ENCODE measurements at places on chromosomes 13 and 19.

DNA sequence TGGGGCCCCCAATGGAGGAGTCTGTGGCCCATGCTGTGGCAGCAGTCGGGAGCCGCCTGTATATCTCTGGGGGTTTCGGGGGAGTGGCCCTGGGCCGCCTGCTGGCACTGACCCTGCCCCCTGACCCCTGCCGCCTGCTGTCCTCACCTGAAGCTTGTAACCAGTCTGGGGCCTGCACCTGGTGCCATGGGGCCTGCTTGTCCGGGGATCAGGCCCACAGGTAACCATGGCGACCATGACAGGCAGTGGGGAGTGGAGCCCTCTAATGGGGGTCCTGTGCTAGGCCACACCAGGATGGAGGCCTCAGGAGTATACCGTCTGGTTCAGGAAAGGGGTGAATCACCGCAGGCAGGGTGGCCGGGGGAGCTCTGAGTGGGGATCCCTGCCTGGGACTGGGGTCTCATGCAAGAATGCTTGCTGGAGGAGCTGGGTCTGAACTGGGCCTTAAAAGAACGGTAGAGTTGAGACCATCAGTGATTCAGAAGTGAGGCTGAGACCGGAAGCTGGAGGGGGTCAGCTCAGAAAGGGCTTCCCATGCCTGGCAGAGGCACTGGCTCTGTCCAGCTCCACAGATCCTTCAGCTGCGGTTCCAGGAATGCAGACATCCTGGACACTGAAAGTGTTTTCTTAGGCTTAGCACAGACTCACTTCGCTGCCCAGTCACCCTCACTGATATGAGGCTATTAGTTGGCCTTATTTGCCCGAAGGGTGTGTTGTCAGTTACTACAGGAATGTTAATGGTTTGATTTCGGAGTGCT, 29.1 kb downstream of the CNFN start:
- no peak for DNase-seq

- DNase-seq: no peak
Observed at GRCh38 chr13:35722458-35723052, 246.1 kb upstream of the MAB21L1 start.

- no peak for DNase-seq
Observed at GRCh38 chr13:19605161-19605955, 28.1 kb upstream of the MPHOSPH8 start.

DNA sequence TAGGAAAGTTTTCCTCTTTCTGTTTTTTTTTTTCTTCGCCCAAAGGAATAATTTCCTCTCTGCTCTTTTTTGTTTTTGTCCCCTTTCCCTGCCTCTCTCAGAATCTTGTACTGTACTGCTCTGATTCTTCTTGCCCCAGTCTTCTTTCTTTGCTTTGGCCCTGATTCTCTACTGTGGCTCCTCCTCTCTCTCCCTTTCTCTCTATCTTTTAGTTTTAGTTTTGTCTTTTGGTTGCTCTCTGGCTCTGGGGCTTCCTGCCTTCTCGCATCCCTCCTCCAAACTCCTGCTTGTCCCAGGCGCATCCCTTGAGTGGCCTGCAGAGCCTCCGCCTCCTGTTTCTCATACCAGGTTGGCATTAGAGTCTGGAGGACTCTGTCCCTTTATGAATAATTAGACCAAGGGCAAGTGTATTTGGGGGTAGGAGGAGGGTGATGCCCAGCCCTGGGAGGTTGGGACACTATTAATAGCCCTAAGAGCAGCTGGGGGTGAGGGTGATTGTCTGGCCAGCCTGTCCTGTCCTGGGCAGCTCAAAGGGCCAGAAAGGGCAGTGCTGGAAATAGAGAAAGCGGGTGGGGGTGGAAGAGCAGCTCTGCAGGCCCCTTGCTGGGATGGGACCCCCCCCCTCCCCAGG, 39.1 kb downstream of the LYL1 start:
- DNase-seq: no peak

DNA sequence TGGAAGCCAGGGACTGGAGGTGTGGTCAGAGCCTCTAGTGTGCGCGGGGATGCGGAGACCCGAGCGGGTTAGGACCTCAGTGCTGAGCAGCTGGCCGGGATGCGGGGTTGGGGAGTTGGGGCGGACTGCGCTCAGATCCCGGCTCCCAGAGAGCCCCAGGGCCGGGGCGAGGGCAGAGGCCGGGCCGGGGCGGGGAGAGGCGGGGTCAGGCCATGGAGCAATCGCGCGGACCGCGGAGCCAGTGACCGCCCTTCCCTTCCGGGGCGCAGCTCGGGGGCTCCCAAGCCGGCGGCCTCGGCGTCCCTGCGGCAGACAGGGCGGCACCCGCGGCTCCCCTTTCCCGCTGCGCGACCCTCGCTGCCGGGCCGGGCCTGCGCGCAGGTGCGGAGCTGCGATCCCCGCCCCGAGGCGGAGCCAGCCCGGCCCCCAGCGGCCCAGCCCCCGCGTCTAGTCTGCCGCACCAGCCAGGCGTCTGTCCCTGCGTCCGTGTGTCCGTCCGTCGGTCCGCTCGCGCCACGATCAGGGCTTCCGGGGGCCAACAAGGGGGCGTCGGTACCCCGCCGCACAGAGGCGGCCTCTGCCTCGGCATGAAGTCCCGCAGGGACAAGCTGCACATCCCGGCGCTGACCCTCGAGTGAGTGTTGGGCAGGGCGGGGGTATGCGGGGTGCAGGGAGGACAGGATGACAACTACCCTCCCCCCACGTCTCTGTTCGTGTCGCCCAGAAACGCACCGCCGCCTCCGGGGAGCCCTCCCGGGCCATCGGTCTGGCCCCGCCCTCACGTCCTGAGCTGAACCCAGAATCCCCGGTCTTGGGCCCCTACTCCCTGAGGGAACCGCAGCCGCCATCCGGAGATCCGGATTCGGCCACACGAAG, 12.4 kb downstream of the MAST3 start:
- no peak for DNase-seq

DNA sequence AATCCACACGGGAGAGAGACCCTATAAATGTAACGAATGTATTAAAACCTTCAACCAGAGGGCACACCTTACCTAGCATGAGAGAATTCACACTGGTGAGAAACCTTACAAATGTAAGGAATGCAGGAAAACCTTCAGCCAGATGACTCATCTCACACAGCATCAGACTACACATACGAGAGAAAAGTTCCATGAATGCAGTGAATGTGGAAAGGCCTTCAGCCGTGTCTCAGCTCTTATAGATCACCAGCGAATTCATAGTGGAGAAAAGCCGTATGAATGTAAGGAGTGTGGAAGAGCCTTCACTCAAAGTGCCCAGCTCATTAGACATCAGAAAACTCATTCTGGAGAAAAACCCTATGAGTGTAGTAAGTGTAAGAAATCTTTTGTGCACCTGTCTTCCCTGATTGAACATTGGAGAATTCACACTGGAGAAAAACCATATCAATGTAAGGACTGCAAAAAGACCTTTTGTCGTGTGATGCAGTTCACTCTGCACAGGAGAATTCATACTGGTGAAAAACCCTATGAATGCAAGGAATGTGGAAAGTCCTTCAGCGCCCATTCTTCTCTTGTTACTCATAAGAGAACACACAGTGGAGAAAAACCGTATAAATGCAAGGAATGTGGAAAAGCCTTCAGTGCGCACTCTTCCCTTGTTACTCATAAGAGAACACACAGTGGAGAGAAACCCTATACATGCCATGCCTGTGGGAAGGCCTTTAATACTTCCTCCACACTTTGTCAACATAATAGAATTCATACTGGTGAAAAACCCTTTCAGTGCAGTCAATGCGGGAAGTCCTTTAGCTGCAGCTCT, 16.0 kb downstream of the ZNF582 start:
- DNase-seq: no peak

- no peak for DNase-seq
Observed at GRCh38 chr13:95497381-95497807, 55.1 kb upstream of the CLDN10 start.

DNA sequence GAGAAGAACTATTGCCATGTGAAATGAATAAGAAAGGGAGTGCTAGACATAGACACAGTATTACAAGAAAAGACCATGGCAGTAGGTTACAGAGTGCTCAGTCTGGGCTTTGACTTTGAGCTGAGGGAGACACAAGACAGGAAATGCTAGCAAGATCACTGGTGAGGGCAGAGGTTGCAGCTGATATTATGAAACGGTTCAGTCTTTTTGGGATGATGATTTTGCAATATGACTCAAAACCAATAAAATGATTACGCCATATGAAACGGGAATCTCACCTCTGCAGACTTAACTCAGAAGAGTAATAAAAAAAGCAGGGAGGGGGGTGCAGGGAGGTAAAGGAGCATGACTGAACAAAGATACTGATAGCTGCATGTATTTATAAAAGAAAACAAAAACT, 123.1 kb downstream of the RBM26 start:
- no peak for DNase-seq

DNA sequence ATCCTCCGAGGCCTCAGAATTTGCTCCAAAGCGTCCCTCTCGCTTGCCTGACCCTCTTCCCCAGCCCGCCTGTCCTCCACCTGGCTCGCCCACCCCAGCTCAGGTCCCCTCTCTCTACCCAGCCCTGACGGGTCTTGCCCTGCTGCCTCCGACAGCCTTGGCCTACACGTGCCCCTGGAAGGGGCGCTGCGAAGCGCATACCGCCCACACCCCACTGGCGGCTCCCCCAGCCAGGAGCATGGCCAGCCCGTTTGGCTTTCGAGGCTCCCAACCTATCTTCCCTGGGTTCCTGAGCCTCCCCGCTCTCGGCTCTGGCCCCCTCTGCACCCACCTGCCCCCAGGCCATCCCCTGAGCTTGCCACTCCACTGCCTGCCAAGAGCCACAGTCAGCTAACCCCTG, 4.5 kb downstream of the XAB2 start:
- DNase-seq: no peak

DNA sequence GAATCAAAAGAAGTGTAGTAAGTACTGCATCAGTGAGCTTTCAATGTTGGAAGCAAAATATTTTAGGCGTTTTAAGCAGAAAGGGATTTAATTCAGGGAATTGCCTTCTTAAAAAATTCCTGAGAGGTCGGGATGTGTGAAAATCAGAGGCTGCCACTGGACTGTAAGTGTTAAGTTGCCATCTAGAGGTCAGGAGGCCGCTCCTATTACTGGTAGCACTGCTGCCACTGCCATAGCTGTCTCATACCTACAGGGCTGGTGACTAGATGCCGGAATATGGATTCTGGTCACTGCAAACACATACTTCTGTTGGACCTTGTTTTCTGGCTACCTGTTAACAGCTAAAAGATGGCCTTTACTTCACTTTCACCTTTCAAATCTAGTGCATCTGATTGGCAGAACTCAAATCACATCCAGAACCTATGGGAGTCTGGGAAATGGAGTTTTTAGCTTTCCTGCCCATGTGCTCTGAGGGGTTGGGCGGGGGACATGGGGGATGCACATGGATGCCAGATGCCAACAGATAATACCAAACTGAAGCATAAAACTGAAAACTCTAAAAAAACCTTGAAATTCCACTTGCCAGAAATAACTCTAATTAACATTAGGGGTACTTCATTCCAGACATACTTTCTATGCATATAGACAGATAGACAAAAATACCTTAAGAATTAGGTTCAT, 29.8 kb downstream of the DGKH start:
- DNase-seq: no peak

All from stimulated activated CD8-positive, alpha-beta memory T cell treated with anti-CD3 and anti-CD28 coated beads, Interleukin-7, amount 100 ng/mL, for 1 hour (primary cell).